ENCODE measurements at places on chromosomes 16 and 17.

DNA sequence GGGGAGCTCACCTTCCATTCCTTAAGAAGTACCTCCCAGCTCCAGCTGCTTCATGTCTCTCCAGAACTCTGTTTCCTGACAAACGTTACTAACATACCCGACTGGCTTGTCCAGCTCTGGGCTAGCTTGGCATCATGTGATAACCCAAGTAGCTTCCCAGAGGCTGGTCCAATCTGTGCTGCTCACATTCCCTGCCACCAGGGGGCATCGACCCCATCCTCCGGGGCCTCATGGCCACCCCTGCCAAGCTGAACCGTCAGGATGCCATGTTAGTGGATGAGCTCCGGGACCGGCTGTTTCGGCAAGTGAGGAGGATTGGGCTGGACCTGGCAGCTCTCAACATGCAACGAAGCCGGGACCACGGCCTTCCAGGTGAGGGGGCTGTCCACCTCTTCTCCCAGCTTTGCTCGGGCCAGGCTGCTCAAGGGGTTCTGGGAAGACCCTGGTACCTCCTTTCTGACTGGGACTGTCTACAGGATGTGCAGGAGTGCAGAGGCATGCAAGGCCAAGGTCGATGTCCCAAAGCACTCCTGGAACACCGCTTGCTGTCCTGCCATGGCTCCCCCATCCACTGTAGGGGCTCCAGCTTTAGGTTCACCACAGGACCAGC is 7.6 kb downstream of the EPX start:
- peak; percentile 14 for DNase-seq

GRCh38 chr17:40086150-40087044 is 14.0 kb downstream of the NR1D1 start:
- no peak for DNase-seq

- DNase-seq, result no peak
Observed at GRCh38 chr16:57993438-57993837, 7.0 kb downstream of the ZNF319 start.

DNA sequence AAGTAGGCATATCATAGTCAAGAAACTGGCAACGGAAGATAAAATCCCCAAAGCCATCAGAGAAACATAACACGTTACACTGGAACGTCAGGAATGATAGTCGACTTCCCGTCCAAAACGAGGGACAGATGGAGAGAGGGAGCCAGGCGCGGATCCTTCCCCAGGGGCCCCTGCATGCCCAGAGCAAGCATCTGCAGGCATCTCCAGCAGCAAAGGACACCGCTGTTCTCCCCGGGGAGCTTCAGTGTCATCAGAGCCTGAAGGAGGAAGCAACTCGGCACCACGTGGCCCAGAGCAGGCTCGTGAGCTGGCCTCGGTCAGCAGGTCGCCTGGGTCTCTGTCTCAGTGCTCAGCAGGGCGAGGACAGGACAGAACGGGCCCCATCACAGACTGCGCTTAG is 50.1 kb downstream of the LMF1 start:
- DNase-seq, result no peak

DNA sequence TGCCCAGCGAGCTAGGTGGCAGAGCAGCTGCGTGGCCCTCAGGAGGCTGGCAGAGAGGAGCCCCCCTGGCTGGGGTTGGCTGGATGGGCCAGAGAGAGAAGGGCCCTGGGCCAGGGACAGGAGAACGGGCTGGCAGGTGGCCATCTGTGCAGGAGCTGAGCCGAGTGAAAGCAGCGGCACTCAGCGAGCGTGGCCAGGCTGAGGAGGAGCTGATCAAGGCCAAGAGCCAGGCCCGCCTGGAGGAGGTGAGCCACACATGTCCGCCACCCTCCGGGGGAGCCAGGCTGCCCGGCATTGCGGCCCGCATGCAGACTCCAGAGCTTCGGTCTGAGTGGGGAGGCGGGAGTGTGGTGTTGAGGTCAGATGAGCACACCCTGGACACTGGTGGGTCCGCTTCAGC is 2.1 kb upstream of the RAC3 start:
- no peak for DNase-seq

- DNase-seq, result peak; percentile 42
Observed at GRCh38 chr16:31487720-31488467, 5.0 kb downstream of the SLC5A2 start.

- DNase-seq, result no peak
Observed at GRCh38 chr16:78524066-78524595, 424.7 kb downstream of the WWOX start.

DNA sequence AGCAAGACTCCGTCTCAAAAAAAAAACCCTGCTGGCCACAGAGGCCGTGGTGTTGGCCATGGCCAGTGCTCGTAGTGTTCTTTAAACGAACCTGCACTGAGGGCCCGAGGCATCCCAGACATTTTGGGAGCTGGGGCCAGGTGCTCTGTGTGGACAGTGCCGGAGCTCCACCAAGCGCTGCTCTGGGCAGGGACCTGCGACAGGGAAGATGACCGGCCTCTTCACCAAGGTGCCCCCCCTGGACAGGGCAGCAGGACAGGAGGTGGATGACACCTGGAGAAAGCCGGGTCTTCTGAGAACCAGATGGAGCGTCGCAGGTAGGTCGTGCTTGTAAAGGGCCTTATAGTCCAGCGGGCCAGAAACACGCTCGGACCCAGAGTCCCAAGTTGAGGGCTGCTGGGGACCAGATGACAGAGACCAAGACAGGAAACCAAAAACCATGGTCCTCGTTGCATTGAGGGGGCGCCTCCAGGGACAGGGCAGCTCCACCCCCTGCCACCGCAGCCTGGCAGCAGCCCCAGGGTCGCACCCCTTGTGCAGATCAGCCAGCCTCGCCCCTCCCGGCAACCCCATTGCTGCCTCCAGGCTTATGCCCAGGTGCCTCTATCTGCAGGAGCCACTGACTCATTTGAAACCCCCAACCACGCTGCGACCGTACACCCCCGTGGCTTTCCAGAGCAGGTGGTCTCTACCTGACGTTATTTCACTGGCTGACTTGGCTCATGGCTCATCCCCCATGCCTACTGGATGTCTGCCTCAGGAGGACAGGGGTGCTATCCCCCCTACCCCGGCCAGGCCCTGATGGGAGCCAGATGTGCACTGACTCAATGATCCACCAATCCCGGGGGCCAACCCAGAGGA is 4.2 kb upstream of the NTN3 start:
- DNase-seq, result no peak

- DNase-seq, result no peak
Observed at GRCh38 chr17:61187038-61187437, 212.6 kb upstream of the TBX2 start.

GRCh38 chr16:89546781-89547180 is 13.7 kb upstream of the RPL13 start:
- DNase-seq, result no peak

DNA sequence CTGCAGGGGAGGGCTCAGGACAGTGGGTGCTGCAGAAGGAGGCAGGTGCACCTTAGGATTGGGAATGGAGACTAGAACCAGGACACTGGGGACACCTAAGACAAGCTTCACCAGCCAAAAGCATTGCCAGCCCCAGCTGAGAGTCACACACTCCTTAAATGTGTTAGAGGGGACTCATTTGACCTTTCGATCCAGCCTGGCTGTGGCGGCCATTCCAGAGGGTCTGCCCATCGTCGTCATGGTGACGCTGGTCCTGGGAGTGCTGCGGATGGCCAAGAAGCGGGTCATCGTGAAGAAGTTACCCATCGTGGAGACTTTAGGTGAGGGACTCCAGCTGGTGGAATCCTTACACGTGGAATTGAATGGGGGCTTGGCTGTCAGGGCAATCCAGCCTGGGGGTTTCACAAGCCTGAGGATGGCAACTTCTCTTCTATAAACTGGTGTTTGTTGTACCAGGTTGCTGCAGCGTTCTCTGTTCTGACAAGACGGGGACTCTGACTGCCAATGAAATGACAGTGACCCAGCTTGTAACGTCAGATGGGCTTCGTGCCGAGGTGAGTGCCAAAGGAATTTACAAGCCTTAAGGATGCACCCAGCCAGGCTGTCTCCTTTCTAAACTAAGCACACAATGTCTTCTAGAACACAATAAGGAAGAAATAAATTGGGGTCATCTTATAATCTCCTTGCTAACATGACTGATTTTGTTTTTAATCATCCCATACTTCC is 65.3 kb downstream of the MEAK7 start:
- no peak for DNase-seq

GRCh38 chr16:52634104-52634503 is 87.2 kb upstream of the TOX3 start:
- no peak for DNase-seq

GRCh38 chr16:86962913-86963312 is 354.3 kb downstream of the C16orf95 start:
- DNase-seq, result no peak

DNA sequence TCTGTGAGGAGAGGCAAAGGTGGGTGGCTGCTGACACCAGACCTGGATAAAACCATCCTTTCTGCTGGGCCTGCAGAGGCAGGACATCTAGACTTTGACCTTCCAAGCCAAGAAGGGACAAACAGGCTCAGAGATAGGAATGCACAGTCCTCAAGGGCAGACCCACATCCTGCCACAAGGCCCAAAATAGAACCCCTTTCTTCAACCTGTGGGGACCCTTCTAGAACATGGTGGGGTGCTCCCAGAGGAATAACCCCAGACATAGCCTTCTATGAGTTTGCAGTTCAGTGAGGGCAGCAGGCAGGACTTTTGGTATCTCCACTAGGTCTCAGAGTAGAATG is 3.8 kb upstream of the CBFB start:
- no peak for DNase-seq

GRCh38 chr17:67588326-67588725 is 129.4 kb upstream of the NOL11 start:
- DNase-seq, result no peak

- no peak for DNase-seq
Observed at GRCh38 chr16:79347277-79347676, 253.3 kb downstream of the MAF start.

DNA sequence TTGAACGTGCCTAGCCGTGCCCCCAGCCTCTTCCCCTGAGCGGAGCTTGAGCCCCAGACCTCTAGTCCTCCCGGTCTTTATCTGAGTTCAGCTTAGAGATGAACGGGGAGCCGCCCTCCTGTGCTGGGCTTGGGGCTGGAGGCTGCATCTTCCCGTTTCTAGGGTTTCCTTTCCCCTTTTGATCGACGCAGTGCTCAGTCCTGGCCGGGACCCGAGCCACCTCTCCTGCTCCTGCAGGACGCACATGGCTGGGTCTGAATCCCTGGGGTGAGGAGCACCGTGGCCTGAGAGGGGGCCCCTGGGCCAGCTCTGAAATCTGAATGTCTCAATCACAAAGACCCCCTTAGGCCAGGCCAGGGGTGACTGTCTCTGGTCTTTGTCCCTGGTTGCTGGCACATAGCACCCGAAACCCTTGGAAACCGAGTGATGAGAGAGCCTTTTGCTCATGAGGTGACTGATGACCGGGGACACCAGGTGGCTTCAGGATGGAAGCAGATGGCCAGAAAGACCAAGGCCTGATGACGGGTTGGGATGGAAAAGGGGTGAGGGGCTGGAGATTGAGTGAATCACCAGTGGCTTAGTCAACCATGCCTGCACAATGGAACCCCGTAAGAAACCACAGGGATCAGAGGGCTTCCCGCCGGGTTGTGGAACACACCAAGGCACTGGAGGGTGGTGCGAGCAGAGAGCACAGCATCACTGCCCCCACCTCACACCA is 724 bp downstream of the GAA start:
- no peak for DNase-seq

- no peak for DNase-seq
Observed at GRCh38 chr16:9062301-9062700, 29.1 kb upstream of the HAPSTR1 start.

DNA sequence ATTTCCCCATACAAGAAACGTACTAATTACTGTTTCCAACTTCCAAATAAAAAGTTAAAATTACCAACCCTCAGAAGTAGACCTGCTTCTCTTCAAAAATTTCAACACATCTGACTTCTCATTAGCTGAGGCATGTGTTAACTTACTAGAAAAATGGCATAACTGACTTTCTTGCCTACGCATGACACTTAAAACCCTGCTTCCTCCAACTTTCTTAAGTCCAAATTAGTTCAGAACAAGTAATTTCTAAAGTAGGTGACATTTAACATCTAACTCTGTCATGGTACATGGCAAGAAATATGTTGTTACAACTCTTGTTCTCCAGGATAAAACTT is 6.7 kb downstream of the USP7 start:
- DNase-seq, result no peak

DNA sequence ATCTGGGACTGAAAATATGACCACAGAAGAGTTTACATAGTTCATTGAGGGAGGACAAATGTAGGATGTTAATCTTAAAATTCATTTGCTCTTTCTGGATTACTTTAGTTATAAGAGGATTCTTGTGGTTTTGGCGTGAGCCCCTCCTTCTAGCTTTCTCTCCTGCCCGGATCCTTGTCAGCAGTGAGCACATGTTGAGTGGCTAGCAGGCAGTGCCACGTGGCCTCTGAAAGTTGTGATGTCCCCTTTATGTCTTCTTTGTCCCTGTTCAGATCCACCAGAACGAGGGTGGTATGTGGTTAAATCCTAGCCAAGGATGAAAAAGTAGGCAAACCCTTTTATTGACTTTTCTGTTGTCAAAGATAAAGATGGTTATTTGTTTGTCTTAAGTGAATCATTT is 83.8 kb downstream of the GNAO1 start:
- no peak for DNase-seq

DNA sequence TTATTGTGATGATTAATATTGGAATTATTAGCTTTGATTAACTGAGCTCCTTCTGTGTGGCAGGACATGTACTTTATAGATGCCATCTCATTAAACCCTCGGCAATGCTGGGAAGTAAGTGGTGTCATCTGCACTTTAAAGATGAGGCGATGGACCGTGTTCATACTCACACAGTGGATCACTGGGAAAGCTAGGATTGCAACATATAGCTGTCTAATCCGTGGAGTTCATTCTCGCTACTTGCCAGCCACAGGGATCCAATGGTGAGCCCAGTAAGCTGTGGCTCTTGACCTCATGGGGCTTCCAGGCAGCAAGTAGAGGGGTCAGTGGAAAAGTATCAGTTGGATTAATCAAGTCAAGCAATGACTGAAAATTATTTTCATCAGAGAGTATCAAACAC is 587.9 kb downstream of the CDH13 start:
- no peak for DNase-seq

GRCh38 chr17:29180788-29181160 is 576 bp upstream of the MYO18A start:
- no peak for DNase-seq

- peak; percentile 13 for DNase-seq
Observed at GRCh38 chr17:35460354-35460851, 11.8 kb upstream of the SLFN13 start.

Measured in activated CD4-positive, CD25-positive, alpha-beta regulatory T cell treated with anti-CD3 and anti-CD28 coated beads, Interleukin-2, amount 50 U/mL, for 16 hours (primary cell).